ENCODE measurements at places on chromosomes 6 and 20.

DNA sequence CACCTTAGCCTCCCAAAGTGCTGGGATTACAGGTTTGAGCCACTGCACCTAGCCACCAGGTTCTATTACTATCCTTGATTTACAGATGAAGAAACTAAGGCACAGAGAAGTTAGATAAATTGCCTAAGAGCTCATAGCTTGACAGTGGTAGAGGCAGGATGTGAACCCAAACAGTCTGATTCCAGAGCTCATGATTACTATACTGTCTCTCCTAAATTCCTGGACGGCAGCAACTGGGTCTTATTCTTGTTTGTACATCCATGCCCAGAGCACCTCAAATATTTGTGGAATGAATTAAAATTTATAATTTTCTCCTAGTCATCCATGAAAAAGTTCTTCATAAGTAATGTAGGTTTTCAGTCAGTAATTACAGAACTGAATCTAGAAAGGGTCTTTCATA, 15.1 kb downstream of the PDSS2 start:
- no peak for DNase-seq

- DNase-seq, result no peak
Measured at GRCh38 chr6:112470950-112471349, 123.8 kb downstream of the RFPL4B start.

DNA sequence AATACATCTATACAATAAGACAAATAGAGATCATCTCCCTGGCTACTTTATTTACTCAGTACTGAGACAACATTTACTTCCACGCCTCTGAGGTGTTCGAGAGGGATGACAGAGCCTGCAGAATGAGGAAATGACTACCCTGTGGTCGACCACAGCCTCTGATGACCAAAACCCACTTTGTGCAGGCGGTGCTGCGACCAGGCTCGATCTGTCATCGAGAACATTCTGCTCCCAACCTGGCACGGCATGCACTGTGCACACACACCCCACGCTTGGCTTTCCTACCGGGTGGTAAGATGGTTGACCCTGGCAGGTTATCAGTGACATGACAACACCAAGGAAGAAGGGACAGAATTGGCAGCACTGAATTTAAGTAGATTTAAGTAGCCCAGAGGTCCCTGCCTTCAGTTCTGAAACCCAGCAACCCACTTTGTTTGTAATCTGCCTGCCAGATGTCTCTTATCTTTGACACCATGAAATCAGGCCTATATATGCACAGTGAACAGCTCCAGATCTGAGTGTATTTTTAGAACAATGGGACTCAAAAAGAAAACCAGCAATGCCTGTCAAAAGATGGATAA, 42.6 kb downstream of the TTI1 start:
- DNase-seq, result peak; percentile 56

- DNase-seq, result no peak
Measured at GRCh38 chr6:34149831-34150400, 4.0 kb upstream of the GRM4 start.

- no peak for DNase-seq
Measured at GRCh38 chr6:133240511-133241085, 559 bp upstream of the EYA4 start.

DNA sequence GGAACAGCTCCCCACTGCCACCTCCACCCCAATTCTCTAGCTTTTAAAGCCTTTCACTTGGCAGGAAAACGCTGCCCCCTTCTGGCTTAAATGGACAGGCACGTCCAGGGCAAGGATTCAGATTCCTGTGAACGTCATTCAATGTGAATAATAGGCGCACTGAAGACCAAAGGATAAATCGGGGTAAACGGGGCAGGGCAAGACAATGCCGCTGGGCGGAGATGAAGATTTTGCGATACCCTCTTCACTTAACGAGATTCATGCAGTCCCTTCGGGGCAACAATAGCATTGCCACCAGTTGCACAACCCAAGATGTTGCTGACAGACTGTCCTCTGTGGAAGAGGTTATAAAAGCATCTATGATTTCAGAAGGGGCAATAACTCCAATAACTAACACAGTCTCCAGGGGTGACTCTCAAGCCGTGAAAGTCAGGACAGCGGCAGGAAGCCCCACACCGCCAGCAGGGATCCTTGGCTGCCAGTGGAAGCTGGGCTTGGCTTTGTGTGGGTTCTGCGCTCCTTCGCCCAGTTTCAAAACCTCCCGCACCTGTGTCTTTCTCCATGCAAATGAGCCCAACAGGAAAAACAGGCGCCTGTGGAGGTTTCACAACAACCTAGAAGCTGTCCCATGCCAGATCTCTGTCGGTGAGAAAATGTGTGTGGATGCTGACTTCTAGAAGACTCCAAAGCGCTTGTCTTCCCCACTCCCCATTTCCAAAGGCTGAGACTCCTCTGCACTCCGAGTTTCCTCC, 291.8 kb downstream of the BMP7 start:
- DNase-seq, result peak; percentile 38

GRCh38 chr6:163404825-163405265, 9.7 kb upstream of the QKI start:
- DNase-seq, result no peak

DNA sequence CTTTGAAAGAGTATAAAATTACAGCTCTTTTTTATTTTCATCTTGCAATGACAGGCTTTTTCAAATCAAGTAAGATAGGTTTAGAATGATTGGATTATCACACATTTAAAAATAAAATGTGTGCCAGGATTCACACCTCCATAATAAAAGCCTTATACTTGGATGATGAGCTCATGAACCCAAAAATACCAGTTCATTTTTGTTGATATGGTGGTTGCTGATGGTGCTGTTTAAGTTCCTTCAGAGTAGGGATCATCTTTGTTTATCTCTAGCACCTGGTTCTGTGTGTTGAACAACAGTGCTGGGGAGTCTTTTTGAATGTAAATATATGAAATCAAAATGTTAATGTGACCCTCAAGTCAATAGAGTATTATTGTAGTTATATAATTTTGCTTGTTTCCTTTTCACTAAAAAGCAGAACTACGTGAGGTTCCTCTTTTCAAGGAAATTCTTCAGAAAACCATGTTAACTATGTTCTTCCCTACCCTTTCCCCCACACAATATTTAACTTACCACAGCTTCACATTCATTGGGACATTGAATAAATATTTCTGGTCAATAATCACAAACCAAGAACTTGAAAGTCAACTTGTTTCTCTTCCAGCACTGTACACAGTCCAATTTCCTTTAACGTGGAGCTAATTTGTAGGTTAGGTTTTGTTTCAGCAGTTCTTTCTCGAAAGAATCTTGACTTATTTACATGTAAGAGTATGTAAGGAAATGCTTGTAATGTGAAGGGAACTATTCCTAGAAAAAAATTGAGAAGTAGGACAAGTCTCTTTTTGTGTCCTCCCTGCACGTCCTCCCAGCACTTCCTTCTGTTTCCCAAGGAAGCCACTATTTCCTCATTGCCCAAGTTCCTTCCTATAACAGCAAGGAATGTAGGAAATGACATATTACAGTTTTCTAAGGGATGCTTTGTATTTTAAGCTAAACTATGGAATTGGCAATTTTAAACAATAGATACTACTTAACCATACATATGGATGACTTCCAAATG, 945.9 kb upstream of the CITED2 start:
- DNase-seq, result no peak

DNA sequence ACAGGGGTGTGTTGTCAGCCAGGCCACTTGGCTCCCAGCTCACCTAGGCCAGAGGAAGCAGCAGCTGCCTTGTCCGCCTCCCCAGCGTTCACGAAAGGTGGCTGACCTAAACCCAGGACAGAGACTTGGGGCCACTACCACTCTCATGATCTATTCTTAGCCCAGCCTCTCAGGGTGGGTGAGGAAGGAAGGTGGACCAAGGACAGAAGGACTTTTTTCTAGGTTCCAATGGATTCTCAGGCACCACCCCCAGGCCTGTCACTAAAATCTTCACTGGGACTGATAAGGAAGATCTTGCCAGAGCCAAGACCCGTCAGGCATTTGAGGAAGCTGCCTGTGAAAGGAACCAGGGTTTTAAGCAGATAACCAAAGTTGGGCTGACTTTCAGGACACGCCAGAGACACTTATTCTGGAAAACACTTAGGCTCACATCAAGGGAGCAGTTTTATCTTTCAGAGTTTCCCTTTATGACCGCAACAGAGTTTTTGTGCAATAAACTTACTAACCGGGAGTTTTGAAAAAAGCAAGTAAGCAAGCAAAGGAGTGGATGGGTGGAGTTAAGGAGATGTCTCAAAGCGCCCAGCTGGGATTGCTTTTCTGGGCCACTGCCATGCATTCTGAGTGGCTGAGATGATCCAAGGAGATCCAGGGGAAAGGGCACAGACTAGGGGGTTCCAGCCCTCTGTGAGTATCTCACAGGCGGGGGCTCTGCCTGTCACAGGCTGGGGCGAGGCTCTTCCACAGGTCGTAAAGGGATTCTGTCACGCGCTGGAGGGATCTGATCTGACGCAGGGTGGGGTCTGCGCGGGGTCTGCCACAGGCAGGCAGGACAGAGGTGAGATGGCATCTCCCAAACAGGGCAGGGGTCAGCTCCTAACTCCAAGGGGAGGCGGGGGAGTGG, 989 bp downstream of the FITM2 start:
- peak; percentile 9 for DNase-seq

DNA sequence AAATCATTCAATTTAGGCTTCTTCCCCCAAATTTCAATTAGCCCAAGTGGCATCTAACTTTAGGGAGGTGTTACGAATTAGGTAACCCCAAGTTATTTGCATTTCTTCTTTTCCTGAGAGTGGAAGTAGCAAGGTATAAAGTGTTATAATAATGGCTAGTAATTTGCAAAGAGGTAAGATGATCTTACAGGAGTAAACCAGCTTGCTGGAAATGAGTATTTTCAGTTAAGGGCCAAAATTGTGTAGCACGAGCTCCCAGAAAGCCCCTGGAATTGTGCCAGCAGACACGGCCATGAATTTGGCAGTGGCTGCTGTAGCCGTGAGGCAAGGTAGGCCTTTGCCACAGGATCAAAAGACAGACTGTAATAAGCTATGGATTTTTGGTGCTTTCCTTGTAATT, 38.0 kb downstream of the CITED2 start:
- no peak for DNase-seq

DNA sequence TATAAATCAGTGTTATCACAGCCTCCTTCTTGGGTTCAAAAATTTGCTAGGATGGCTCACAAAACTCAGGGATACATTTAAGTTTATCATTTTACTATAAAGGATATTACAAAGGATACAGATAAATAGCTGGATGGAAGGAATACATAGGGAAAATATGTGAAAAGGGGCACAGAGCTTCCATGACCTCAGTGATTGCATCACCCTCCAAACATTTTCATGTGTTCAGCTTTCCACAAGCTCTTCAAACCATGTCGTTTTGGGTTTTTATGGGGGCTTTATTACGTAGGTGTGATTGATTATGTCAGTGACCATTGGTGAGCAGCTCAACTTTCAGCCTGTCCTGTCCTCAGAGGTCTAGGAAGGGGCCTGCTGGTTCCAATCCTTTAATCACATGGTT, 68.0 kb downstream of the CYB5R4 start:
- no peak for DNase-seq

DNA sequence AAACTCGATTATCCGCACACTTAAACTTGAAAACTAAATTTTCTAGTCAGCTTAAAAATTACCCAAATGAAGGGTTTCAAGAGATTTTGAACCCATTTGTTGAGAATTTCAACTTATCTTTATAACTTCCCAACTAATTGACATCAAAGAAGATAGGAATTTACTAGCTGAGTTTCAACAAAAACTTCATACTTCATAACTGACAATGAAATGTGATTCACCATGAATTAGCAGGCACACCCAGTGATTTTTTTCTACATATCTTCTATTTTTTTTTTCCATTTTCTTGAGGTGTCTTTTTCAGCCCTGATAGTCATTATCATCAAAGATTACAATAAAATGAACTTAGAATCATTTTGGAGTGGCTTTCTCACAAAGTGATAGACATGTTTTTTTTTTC, 26.7 kb downstream of the TNFAIP3 start:
- no peak for DNase-seq

GRCh38 chr6:147077251-147077650, 127.0 kb upstream of the STXBP5 start:
- DNase-seq, result no peak

DNA sequence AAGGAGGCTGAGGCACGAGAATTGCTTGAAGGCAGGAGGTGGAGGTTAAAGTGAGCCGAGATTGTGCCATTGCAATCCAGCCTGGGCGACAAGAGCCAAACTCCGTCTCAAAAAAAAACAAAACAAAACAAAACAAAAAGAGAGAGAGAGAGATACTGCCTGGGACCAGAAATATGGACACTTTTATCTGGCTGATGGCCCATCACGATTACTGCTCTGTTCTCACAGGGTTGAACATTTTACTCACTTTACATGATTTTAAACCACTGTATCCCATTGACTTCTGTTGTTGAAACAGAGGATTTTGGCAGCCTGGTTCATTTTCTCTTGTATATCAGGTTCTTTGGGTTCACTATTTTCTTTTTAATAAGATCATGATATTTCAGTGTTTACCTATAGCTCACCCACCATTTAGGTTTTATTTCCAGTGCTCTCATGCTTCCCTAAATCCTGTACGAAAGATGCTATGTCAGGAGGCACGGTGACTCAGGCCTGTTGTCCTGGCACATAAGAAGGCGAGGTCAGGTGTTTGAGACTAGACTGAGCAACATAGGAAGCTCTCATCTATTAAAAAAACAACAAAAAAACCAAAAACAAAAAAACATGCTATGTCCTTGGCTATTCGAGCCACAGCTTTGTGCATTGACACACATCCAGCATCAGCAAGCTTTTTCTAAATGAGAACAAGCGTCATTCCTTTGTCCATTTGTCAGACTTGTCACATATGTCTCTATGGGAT, 34.5 kb upstream of the RREB1 start:
- DNase-seq, result no peak

DNA sequence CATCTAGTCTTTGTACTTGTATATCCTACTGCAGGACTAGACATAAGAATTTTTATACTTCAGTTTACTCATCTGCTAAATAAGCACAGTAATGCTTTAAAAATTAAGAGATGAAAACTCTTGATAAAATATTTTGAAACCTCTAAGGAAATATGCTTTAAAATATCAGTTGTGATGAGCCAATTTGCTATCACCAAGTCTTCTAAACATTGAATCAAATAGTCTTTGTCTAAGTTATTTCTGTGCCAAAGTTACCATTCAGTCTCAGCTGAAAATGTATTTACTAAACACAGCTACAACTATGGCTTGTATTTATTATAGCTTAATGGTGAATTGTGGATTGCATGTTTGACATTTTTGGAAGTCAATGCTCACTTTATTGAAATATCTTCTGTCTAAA, 46.2 kb upstream of the RFPL4B start:
- no peak for DNase-seq
